Inflammatory macrophage treated with lipopolysaccharide for 4 hours (primary cell): ENCODE measurements at places on chromosomes 12 and 14.

DNA sequence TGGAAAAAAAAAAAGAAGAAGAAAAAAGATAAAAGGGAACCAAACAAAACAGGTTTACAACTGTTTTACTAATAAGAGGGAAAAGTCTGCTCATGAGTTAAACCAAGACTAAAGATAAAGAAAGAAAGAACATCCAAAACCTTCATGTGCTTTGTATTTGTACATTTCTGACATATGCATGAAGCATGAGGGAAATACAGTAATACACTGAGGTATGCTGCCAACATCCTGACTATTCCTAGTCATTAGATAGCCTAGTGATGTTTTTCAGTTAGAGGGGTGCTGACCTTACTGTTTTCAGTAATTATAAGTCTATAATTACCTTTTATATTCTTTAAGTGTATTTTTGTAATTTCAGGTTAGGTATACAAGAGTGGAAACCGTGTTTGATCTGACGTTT is 793.3 kb downstream of the DIO2 start:
- no peak for DNase-seq

GRCh38 chr12:13101821-13102375 is 1.6 kb downstream of the GSG1 start:
- peak; percentile 41 for DNase-seq

DNA sequence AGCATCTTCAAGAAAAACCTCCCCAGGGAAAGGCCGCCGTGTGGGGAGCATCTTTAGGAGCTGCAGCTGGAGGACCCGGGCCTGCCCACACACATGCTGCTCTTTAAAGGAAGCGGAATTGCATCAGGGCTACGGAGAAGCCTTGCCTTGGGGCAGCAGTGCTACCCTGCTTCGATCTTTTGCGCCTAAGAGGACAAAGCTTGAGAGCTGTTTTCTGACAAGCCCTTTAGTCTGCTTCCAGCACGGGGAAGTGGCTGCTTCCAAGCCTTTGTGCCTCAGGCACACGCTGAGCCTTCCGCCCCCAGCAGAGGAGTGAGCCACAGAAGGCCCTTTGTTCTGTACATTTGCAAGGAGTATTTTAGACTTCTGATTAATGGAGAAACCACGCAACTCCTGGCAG is 31.5 kb downstream of the COA8 start:
- DNase-seq, result peak; percentile 6

- DNase-seq, result no peak
Observed at GRCh38 chr14:95663226-95663797, 22.9 kb upstream of the TCL1B start.

GRCh38 chr12:69243099-69244084 is 4.0 kb downstream of the CPSF6 start:
- no peak for DNase-seq

DNA sequence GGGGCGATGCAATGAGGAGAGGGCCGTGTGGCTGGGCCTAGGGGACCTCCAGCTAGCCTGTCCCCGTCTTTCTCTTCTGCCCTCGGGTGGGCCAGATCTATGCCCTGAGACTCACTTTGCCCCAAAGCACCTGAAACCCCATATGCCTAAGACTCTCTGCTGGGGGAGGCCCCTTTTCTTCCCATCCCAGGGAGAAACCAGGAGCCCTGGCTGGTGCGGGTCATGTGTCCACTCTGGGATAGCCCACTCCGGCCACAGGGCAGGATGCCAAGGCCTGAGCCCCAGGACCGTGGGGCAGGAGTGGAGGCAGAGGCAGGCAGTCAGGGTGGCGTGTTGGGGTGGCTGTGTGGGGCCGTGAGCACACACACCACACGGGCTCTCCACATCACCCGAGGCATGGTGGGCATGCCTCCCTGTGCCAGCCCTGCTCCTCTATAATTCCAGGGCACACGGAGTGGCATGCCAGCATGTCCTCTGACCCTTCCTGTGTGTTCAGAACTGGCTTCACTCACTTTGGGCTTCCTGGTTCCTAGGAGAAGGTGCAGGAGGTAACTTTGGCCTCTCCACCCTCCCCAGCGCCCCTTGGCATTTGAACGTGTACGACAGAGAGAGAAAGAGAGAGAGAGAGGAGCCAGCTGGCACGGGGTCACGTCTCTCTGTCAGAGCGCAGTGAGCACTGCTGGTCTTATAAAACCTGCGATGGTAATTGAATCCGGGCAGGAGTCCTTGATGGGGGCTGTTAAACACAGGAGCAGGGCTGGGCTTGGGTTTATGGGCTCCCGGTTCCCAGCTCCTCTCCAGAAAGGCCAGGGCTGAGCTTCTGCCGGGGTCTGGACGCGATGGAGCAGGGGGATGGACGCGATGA is 144.2 kb downstream of the KIF26A start:
- no peak for DNase-seq

DNA sequence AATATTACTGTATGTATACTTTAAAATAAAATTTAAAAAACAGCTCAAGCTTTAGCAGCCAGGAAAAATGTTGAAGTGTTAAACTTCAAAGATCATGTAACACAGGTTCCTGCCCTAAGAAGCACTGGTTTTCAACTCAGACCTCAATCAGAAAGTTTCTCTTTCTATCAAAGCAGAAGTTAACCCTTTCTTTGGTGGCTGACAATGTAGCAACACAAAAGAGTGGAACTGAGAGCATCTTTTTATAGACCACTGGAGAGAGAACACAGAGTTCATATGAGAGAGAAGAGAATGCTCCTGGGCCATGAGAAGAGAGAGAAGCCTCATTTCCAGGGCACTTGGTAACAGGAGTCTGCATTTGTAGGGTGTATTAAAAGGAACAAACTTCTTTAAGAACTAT is 42.2 kb upstream of the KTN1 start:
- no peak for DNase-seq

DNA sequence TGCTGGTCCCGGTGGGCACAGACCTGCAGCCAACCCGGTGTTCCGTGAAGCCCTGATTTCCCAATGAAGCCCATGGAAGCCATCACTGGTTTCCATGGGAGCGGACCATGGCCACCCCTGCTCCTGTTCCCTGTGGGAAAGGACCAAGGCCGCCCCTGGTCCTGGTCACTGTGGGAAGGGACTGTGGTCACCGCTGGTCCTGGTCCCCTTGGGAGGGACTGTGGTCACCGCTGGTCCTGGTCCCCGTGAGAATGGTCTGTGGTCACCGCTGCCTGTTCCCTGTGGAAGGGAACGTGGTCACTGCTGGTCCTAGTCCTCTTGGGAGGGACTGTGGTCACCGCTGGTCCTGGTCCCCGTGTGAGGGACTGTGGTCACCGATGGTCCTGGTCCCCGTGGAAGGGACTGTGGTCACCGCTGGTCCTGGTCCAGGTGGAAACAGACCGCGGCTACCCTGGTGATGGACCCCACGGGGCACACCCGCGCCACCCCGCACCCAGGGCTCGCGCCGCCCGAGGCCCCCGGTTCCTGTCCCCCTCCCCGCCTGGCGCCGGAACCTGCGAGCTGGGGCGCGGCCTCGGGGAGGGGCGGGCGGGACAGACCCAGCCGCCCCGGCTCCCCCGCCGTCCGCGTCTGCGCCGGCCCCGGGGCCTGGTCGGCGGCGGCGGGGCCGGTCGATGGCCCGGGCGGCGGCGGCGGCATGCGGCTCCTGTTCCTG is at the start of gene GLT1D1:
GLT1D1 (plus strand) TSS at position 594 of the 715 bp plus-strand sequence; CDS start at position 698, 104 bp downstream.
- DNase-seq, result no peak

GRCh38 chr14:20306079-20306423 is 300 bp upstream of the TTC5 start:
- DNase-seq, result no peak

DNA sequence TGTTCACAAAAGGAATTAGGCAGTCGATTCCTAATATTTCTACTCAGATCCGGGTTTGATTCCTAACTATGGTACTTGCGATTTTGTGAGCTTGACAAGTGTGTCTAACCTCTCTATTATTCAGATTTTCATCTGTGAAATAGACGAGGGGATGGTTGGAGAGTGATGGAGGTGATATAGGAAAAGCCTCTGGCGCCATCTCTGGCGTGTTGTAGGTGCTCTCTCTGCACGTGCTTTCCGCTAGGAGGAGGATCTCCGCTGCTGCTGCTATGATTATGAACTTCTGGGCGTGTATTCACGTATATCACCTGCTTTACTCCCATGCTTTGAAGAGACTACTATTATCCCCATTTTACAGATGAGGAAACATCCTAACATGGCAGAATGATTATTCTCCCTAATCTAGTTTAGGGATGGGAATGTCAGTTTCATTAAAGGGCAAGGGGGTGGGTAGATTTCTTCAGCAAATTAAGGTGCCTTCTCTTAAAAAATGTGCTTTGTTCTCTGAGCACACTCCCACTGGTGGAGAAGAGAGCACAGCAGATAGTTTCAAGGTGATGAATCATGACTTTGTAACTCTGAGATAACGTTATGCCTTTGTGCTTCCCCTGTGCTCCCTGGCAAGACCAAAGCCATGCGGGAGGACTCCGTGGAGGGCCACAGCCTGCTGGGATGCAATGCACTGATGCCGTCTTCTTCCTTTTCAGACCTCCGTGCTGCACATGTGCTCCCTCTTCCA is 97.1 kb downstream of the PRIMA1 start:
- no peak for DNase-seq

DNA sequence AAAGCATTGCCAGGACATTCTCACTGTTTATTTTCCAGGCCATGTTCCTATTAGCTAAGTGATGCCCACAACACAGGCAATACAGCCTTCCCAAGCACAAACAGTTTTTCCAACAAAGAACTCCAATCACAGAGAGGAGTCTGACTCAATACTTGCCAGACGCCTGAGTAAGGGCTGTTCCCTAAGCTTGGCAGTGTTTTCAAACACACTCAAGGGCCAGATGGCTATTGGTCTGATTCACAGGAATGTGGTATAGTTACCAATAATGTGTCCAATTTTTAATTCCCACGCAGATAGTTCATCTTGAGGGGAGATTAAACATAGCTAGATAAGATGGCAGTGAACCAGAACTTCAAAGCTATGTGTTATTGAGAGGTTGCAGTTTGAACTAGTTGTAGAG is 381.0 kb downstream of the SNAPC1 start:
- no peak for DNase-seq

GRCh38 chr12:129903092-129903945 is 506 bp downstream of the TMEM132D start:
- DNase-seq, result no peak

- DNase-seq, result no peak
Observed at GRCh38 chr12:103677341-103677740, 90.3 kb downstream of the STAB2 start.

- DNase-seq, result no peak
Observed at GRCh38 chr14:22824711-22825359, 4.9 kb upstream of the MRPL52 start.

DNA sequence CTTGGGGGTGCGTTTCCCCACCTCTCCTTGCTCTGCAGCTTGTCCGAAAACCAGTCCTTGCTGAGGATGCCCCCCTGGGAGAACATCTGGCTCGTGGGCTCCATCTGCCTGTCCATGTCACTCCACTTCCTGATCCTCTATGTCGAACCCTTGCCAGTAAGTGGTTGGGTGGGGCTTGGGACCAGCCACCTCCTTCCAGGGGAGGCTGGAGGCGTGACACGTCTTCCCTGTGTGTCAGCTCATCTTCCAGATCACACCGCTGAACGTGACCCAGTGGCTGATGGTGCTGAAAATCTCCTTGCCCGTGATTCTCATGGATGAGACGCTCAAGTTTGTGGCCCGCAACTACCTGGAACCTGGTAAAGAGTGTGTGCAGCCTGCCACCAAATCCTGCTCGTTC is 57.5 kb downstream of the ANAPC7 start:
- no peak for DNase-seq

DNA sequence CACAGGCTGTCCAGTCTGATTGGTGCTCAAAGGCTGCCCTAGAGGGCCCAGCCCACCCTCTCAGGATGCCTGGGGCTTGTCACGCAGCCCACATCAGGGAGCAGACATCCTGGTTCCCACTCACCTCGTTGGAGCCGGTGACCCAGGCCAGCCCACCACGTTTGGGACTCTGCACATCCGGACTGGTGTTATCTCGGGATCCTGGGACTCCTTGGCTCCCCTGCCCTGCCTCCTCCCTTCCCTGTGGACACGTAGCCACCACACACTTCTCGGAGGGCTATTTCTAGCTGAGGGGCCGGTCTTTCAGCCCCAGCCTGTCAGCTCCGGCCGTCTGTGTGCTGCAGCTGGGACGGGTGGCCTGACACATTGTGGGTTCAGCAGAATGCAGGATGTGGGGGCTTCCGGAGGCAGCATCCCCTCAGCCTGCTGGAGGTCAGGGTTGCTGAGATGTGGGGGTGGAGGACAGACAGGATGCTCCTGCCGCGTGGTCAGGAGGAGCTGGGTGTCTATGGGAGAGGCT is 12.8 kb upstream of the FGF23 start:
- no peak for DNase-seq

DNA sequence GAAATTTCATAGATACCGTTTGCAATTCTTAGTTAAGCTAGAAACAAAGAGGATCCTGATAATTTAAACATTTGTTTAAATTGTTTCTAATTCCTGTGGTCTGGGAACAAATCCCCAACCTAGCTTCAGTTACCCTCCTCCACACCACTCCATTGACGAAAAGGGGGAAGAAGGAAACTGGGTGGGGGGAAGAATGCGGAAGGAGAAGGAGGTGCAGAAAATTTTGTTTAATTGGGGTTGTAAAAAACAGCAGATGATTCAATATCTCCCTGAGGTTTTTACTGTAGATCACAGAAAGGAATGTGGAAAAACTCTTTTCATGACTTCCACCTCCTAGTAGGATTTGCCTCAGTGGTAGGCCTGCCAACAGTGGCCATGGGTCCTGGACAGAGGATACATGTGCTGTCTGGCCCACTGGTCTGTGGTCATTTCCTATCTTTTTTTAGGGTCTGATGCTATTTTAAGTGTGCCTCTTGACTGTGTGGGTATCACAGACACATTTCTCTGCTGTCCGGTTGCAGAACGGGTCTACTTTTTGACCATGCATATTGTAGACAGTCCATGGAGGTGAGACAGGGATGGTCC is 122.9 kb upstream of the PCED1B start:
- DNase-seq, result peak; percentile 7

- no peak for DNase-seq
Observed at GRCh38 chr12:47570151-47570550, 135.7 kb downstream of the RPAP3 start.

GRCh38 chr12:49487605-49488004 is 51.2 kb upstream of the KCNH3 start:
- DNase-seq, result no peak

DNA sequence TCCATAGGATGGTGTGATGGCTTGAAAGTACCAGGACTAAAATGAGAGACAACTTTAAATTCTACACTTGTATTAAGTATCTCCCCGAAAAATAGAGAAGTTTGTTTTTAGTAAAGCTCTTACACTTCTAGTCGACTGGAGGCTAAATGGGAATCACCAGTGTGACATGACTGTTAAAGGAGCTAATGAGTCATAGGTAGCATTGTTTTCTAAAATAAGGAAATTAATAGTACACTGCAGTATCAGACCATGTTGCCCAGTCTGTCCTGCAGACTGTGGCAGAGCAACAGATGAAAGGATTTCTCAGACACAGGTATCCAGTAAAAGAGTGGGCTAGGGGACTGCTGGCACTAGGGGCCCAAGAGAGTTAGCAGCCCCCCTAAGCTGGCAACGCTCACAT is 140.1 kb downstream of the TMEM117 start:
- DNase-seq, result no peak
